ENCODE measurements at places on chromosomes 13 and 19. TPM values are rescaled to one million over a fixed set of nuclear protein-coding genes. Genes with fewer than 3 reads are reported as not detected.

PLEKHF1 gene
- total RNA-seq, result 0.63 TPM

IGSF23 gene
- not detected for total RNA-seq

WASF3 gene
- total RNA-seq, result 21.3 TPM

CDKN2D gene
- total RNA-seq, result 72.6 TPM

PLK5 gene
- total RNA-seq, result 0.31 TPM

ZNF749 gene
- 49.8 TPM for total RNA-seq

TINCR gene
- total RNA-seq, result 0.63 TPM

MAB21L1 gene
- total RNA-seq, result 0.31 TPM

IFI30 gene
- total RNA-seq, result not detected

FXYD7 gene
- 26.6 TPM for total RNA-seq

ZNF493 gene
- total RNA-seq, result 284 TPM
